ENCODE measurements at places on chromosomes 2 and 18.

DNA sequence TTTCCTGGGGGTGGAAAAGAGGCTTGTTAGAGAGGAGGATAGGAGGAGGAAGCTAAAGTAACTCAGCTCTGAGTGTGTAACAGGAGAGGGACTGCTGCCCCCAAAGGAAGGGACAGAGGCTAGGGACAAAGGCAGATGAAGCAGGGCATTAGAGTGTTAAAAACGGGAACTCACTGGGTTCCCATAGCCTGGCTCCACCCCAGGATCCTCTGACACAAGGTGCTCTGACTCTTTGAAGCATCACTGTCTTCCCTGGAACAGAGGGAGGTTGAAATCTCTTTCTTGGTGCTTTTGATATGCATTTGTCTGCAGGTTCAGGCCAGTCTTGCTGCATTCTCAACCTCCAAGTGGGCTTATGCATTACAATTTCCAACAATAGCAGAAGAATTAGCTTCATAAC lies 22.9 kb downstream of the IL36A start:
- no peak for DNase-seq

DNA sequence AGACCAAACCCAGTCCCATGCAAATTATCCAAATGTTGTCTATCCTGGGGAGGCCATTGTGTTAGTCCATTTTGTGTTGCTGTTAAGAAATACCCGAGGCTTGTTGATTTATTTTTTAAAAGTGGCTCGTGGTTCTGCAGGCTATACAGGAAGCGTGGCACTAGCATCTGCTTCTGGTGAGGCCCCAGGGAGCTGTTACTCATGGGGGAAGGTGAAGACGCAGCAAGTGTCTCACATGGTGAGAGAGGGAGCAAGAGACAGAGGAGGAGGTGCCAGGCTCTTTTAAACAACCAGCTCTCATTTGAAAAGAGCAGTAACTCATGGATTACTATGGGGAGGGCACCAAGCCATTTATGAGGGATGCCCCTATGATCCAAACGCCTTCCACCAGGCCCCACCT lies 80.3 kb upstream of the ARL4C start:
- DNase-seq: no peak

DNA sequence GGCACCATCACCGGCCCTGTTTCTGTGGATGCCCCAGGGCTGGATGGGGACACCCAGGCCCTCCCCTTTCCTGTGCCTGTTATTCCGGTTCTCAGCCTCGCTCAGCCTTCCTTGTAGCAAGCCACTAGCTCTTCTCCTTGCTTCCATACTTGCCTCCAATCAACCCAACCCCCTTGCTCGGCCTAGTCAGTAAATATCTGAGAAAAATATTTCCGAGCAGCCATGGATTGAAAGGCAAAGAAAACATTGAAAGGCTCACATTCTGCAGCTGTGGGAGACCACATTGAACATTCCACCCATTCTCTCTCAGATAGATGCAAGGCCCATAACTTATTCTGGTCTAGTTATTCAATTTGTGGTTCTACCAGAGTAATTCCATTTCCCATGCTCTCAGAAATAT lies 114.9 kb downstream of the SPP2 start:
- DNase-seq: no peak

DNA sequence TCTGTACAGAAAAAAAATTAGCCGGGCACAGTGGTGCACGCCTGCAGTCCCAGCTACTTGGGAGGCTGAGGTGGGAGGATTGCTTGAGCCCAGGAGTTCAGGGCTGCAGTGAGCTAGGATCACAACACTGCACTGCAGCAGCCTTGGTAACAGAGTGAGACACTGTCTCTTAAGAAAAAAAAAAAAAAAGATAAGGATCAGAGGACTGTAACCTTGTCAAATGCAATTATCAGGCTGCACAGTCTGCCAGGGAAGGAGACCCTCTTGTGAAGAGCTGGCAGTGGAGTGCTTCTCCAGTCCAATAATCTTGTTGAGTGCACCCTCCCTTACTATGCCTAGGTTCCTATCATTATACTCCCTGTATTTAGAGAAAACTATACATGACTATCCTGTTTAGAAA lies 330.7 kb downstream of the PDE11A start:
- no peak for DNase-seq

DNA sequence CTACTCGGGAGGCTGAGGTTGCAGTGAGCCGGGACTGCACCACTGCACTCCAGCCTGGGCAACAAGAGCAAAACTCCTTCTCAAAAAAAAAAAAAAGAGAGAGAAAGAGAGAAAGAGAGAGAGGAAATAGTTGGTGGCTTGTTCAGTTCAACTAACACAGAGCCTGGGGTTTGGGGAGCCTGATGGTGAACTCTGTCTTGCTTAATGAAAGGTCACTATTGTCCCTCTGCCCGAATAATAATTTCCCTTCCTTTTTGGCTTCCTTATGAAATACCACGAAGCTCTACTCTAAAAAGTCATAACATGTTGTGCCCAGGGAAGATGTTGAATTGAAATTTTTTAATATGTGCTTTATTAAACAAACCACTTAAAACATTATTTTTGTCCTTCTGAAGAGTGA lies 17.3 kb downstream of the BCL2 start:
- no peak for DNase-seq

- DNase-seq: peak; percentile 96
Observed at GRCh38 chr2:96265840-96266679, at the start of the genes CIAO1 and TMEM127. Gene CIAO1, plus strand, starts transcription at chr2:96266225. Its CDS starts 126 bp downstream, at chr2:96266351. Gene TMEM127, minus strand, starts transcription at chr2:96265997. Its CDS starts 616 bp downstream, at chr2:96265381.

- no peak for DNase-seq
Observed at GRCh38 chr18:74625157-74625556, 27.5 kb downstream of the ZNF407 start.

DNA sequence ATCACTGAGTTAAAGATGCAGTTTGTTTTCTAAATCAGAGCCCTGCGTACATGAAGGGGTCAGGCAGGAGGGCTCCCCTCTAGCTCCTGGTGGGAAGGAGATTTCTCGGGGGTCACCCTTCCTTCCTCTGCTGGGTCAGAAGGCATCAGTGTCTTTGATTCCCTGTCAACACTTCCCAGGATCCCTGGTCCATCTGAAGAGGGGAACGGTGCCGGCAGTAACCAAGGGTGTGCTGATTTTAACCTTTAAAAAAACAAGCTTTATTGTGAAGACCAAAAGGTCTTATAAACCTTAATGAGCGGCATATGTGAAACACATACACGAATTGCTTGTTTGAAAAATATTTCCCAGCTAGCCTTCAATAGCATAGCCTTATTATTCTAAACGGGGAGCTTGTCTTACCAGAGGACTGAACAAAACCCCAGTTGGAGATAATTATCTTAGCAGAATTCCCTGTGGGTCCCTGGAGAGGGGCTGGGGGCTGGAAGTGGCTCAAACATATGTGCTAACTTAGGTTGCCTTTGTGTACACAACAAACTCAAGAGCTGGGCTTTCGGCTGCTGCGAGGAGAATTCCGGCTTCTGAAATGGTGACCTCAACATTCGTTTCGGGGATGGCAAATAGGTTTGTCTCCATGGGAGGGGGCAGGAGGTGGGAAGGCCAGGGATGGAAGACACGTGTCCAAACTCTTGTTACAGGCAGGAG lies 114.9 kb upstream of the MYCN start:
- no peak for DNase-seq

GRCh38 chr2:241850544-241851324 lies 8.0 kb downstream of the PDCD1 start:
- no peak for DNase-seq

GRCh38 chr2:42957109-42957860 lies 164.9 kb upstream of the HAAO start:
- DNase-seq: no peak

- no peak for DNase-seq
Observed at GRCh38 chr2:164134336-164134735, 398.5 kb upstream of the FIGN start.

DNA sequence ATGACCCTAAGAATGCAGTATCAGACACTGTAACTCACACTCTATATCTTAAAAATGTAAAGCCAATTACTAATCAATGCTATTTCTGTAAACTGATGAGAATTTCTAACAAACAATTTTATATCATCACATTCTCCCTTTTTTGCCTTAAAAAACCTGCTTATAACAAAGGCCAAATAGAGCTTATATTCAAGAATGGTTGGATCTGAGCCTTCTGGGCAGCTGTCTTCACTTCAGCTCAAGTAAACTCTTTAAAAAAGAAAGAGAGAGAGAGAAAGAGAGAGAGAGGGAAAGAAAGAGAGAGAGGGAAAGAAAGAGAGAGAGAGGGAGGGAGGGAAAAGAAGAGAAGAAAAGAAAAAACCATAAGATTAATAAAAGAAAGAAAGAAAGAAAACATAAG lies 231.8 kb downstream of the KCNE4 start:
- DNase-seq: no peak

DNA sequence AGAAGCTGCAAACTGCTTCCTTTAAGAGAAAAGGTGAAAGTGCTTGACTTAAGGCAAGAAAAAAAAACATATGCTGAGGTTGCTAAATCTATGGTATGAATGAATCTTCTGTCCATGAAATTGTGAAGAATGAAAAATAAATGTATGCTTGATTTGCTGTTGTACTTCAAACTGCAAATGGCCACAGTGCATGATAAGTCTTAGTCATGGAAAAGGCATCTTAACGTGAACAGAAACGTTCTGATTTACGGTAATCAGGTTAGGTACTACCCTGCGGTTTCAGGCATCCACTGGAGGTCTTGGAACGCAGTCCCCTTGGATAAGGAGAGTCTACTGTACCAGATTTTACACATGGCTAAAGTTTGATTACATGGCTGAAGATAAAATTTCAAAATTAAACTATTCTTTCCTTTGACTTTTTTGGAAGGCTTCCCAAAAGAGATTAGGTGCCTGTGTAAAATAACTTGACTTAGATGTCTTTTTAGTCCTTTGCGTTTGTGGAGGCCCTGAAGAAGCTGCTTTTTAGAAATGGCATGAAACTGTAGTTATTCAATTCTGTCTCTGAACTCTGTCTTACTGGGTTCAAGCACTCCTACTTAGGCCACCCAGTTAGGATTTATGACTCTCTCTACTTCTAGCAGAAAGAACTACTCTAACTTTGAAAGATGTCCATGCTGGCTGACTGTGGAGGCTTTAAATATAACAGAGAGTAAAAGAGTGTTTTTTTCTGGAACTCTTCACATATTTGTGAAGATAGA lies 35.9 kb upstream of the SCN9A start:
- DNase-seq: no peak

GRCh38 chr2:151575338-151575737 lies 158.9 kb downstream of the NEB start:
- DNase-seq: no peak

DNA sequence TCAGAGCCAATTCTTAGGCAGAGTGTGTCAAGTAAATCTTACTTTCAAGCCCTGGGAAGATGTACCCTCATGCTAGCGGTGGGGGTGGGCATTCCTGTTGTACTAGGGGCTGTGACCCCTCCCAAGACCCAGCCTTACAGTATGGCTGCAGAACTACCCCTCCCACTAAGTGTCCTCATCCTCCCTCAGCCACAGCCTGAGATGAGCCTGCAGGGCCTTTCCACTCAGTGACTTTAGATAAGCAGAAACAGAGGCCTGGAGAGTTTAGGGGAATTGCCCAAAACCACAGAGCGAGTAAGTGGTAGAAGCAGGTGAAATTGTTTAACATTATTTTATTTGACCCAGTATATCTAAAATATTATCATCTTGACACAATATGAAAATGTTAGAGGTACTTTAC lies 36.6 kb downstream of the TTC32 start:
- DNase-seq: no peak

DNA sequence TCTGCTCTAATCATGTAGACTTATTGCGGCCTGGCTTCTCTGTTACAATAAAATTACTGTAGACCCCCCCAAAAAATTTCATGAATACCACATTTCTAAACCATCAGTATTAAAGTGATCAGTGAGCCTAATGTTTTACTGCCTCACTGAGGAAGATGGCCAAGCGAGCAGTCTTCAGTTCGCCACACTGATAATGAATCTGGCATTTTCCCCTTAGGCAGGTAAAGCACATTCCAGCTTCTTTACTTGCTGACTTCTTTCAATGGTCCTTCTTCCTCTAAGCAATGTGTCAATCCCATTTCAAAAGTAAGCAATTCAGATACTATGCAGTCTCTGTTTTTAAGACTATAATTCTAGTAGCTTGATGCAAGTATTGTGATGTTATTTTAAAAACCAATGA lies 137.6 kb downstream of the LAMA1 start:
- DNase-seq: no peak

DNA sequence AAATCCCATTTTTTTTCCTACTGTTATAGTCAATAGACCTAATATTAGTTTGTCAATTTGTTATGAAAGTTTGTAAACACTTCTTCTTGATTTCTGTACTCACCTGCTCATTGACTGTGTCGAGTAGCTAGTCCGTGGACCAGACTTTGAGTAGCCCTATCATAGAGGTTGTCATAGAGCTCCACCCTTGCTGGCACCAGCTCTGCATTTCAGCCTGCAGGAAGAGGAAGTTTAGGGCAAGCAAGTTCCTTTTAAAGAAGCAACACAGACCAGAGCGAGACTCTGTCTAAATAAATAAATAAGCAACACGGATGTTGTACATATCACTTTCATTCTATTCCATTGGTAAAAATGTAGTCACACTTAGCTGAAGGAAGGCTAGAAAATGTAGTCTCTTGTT lies 74.0 kb downstream of the MCFD2 start:
- no peak for DNase-seq

Data from stimulated activated CD4-positive, alpha-beta T cell treated with anti-CD3 and anti-CD28 coated beads, Interleukin-4, amount 100 ng/mL, for 4 hours (primary cell).